Osteoblast (primary cell): ENCODE measurements at places on chromosomes 2 and 18. TPM values are rescaled to one million over a fixed set of nuclear protein-coding genes. Genes with fewer than 3 reads are reported as not detected.

GPR39 gene
- 3.6 and 4.4 TPM in 2 replicates for total RNA-seq

FOXI3 gene
- total RNA-seq, result not detected in 2 replicates

DNA sequence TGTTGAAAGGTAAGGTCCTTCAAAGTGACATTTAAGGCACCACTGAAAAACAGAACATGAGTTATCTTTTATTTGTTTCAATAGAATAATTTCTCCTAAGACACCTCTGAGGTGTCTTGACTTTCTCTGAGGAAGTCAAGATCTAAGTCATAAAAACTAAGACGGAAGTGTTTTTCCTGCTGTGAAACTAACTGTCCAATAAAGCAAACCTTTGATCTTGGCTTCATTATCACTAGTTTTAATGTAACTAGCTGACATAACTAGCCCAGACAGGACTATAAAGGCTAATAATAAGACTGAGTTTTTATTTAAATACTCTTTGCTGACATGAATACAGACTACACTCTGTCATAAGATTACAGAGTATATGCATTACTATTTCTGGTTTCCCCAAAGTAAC lies 36.6 kb downstream of the INO80D start:
- no peak for DNase-seq

FRZB gene
- 0.29 and 0.36 TPM in 2 replicates for total RNA-seq

ERBB4 gene
- under 0.01 TPM in 1 of 2 replicates, not detected in the other for total RNA-seq

DNA sequence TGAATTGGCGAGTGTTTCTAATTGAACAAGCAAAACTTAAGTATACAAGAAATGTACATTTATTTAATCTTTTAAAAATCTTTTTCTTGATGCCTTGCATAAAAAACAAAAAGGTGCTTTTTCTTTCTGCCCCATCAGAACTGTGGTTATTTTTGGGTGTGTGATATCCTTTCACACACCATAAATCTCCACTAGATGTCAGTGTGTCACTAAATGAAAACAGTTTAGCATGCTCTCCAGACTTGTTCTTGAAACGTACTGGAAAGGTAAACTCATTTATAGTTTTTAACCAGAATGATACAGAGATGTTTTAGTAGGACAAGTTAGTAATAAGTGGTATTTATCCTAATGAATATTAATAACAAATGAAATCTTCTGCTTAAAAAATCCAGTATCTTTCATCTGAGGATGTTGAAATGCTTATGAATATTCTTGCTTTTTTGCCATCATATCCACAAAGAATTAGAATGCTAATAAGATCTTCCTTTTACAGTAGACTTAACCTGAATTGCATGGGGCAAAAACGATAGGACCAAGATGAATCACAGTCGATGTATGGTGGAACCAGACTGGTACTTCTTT lies 96.8 kb downstream of the UBE2E3 start:
- DNase-seq, result peak; percentile 37

MALL gene
- total RNA-seq, result 4.4 and 5.1 TPM in 2 replicates

GRCh38 chr2:39215545-39215944 lies 28.2 kb downstream of the CDKL4 start:
- no peak for DNase-seq

- peak; percentile 86 for DNase-seq
Observed at GRCh38 chr2:9763356-9764152, 79.7 kb upstream of the TAF1B start.

PDE1A gene
- total RNA-seq, result 42.0 and 69.2 TPM in 2 replicates
